ENCODE measurements at places on chromosomes 2 and 18. TPM values are rescaled to one million over a fixed set of nuclear protein-coding genes. Genes with fewer than 3 reads are reported as not detected.

Gene AQP12B
- total RNA-seq = not detected

GRCh38 chr18:10928011-10928771, 221.2 kb downstream of the PIEZO2 start:
- H3K27me3 ChIP-seq = no peaks in the 10 kb centered on the region
- H3K36me3 ChIP-seq = no peaks in the 10 kb centered on the region
- peak overlapping the region; percentile 55 for H3K27ac ChIP-seq
- H3K4me1 ChIP-seq = peaks cover 26% of the 10 kb centered on the region

DNA sequence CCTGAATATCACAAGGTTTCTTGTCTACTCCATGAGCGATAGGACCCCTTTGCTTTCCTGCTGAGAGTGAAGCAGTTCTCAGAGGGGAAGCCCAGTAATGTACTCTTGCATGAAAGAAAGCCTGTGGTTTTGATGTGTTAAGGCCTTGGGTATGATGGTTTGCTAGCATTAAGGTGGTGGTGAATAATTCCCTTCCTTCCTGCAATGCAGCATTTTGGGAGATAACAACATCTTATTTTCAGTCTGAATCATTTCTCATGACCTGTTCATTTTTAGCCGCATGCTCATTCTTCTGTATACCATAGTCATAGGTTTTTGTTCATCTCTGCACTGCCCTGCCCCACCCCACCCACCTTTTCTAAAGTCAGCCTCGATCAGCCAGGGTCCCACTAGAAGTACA, 66.2 kb downstream of the HNMT start:
- no peaks in the 10 kb centered on the region for H3K27me3 ChIP-seq
- H3K36me3 ChIP-seq = no peaks in the 10 kb centered on the region

- H3K27ac ChIP-seq = no peak overlapping the region
- H3K27me3 ChIP-seq = no peaks in the 10 kb centered on the region
- peaks cover 35% of the 10 kb centered on the region for H3K36me3 ChIP-seq
Measured at GRCh38 chr2:199928626-199929025, 17.5 kb downstream of the C2orf69 start.

DNA sequence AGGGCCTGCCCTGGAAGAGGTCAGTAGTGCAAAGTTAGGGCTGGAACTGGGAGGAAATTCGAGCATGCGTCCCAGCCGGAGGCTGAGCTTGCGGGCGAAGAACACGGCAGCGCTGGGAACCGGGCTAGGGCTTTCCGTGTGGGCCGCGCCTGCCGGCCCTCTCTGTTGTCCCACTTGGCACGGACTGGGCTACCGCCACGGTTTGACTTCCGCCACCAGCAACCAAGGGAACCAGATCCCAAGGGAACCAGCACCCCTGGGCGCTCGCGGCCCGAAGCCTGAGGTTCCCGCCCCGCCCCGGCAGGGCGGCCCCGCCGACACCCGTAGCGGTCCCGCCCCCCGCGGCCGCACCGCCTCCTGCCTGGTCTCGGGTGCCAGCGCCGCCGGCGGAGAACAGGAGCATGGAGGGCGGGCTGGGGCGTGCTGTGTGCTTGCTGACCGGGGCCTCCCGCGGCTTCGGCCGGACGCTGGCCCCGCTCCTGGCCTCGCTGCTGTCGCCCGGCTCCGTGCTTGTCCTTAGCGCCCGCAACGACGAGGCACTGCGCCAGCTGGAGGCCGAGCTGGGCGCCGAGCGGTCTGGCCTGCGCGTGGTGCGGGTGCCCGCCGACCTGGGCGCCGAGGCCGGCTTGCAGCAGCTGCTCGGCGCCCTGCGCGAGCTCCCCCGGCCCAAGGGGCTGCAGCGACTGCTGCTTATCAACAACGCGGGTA, at the start of gene SPR:
TSS of gene SPR (plus strand) at position 377 of the 708 bp plus-strand sequence. CDS start at position 402, 25 bp downstream.
- peak; percentile 85 for DNase-seq
- peaks cover 16% of the 10 kb centered on the region for H3K27me3 ChIP-seq
- peak within 1 kb of the TSS; percentile 91 for H3K27ac ChIP-seq
- peaks cover 9% of the 10 kb centered on the region for H3K36me3 ChIP-seq
- peaks cover 5% of the 10 kb centered on the region for H3K4me1 ChIP-seq

- H3K36me3 ChIP-seq = no peaks in the 10 kb centered on the region
- H3K4me3 ChIP-seq = no peak overlapping the region
- no peak overlapping the region for H3K27ac ChIP-seq
- no peaks in the 10 kb centered on the region for H3K4me1 ChIP-seq
- no peak for DNase-seq
Measured at GRCh38 chr2:14288016-14288415, 344.5 kb upstream of the LRATD1 start.

GRCh38 chr2:112162341-112162740, 24.2 kb downstream of the FBLN7 start:
- no peak overlapping the region for H3K4me3 ChIP-seq
- no peaks in the 10 kb centered on the region for H3K27me3 ChIP-seq

DNA sequence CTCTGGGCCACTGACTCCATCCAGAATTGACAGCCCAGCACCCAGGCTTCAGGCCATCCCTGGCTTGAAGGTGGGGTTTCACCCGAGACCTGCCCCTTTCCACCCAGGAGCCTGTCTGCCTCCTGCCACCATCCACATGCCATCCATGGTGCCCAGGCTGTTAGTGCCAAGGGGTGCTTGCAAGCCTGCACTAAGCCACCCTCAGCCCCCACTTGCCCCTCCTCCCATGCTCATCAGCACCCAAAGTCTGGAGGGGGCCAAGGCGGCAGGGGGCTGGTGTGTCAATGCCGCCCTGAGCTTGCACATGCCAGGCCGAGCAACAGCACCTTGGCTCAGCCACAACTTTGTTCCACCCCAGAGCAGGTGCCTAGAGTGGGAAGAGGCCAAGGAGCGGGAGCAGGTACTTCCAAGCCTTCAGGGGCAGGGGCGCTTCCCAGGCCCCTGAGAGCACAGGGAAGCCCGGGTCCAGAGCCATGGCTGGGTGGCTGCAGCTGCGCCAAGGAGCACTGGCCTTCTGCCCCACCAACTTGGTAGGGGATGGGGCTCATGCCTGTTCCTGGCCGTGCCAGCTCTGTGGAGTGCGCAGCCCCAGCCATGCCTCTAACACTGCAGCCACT, 12.0 kb downstream of the SRD5A2 start:
- no peaks in the 10 kb centered on the region for H3K27me3 ChIP-seq
- H3K4me1 ChIP-seq = no peaks in the 10 kb centered on the region
- H3K36me3 ChIP-seq = no peaks in the 10 kb centered on the region
- no peak for DNase-seq
- H3K27ac ChIP-seq = no peak overlapping the region

DNA sequence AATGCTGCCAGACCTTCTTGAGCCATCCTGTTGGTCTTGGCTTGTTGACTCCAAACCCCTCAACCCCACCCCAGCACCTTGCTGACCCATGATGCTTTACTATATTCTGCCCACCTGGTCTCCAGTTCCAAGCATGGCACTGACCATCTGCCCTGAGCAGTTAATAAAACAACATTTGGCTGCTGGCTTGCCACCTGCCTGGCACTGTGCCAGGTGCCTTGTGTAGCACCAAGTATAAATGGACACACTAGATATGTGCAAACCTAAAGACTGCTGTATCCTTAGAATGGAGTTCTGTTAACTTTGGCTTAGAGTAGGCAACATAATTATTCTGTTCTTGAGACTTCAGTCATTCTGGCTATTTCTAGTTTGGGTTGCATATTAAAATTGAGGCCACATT, 91.4 kb downstream of the ACSL3 start:
- H3K36me3 ChIP-seq = no peaks in the 10 kb centered on the region
- DNase-seq = no peak
- H3K27ac ChIP-seq = no peak overlapping the region
- no peaks in the 10 kb centered on the region for H3K27me3 ChIP-seq
- no peaks in the 10 kb centered on the region for H3K4me1 ChIP-seq
- H3K4me3 ChIP-seq = no peak overlapping the region

DNA sequence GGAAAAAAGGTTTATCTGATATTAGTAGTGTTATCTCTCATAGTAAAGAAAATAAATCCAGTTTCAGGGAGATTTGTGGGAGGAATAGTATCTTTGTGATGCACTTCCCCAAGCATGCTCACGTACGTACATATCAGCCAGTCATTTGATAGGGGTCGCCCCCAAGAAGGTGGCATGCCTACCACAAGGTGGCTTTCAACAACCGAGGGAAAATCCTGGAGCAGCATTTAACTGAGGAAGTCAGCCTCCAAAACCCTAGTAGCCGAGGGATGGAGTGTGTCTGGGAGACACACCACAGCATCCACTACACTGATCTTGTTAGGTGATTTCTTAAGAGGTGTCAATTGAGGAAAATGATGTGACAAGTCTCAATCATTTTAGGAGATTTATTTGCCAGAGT, 623.9 kb downstream of the NYAP2 start:
- no peaks in the 10 kb centered on the region for H3K4me1 ChIP-seq
- no peak for DNase-seq
- H3K36me3 ChIP-seq = no peaks in the 10 kb centered on the region

- no peaks in the 10 kb centered on the region for H3K4me1 ChIP-seq
- H3K4me3 ChIP-seq = no peak overlapping the region
- no peak for DNase-seq
- H3K27me3 ChIP-seq = no peaks in the 10 kb centered on the region
- H3K27ac ChIP-seq = no peak overlapping the region
Measured at GRCh38 chr2:236704887-236705286, 135.3 kb downstream of the ACKR3 start.

- no peak for DNase-seq
- H3K4me1 ChIP-seq = no peaks in the 10 kb centered on the region
- no peaks in the 10 kb centered on the region for H3K36me3 ChIP-seq
- H3K27ac ChIP-seq = no peak overlapping the region
Measured at GRCh38 chr18:61703508-61703907, 189.3 kb downstream of the RNF152 start.

Gene TOGARAM2
- 0.79 TPM for total RNA-seq

DNA sequence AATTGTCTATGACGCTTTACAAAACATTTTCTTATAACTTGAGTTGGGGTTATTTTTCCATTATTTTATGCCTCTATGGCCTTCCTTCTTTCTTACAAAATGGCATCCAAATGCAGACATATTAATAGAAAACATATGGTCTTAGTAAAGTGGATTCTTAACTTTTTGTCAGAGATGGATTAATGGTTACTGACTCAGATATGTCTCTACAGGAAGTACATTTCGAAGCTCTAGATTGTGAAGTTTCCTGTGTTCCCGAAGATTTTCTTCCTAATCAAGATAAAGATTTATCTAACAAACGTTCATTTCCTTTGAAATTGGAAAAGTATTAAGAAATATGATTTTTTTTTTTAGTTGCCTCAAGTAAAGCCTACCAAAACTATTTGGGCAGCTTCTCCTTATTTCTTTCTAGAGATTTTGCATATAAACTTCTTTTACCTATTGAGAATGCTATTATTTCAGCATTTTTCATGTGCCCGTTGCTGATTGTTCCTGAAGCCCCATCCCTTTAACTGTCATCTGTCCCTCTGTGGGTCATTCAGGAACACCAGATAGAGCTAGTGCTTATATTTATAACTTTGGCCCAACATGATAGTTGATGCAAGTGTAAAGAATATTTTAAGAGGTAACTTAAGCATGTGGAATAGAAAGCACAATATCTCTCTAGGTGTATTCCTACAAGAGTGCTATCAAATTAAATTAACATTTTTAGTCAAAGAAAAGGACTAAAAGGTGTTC, 498.0 kb downstream of the CCDC85A start:
- H3K36me3 ChIP-seq = no peaks in the 10 kb centered on the region
- no peak for DNase-seq
- H3K4me3 ChIP-seq = no peak overlapping the region
- no peaks in the 10 kb centered on the region for H3K4me1 ChIP-seq

GRCh38 chr18:36130039-36130831, 536 bp downstream of the ELP2 start:
- no peaks in the 10 kb centered on the region for H3K27me3 ChIP-seq
- H3K4me3 ChIP-seq = peak overlapping the region; percentile 82
- no peak for DNase-seq

Gene FBXO15
- not detected for total RNA-seq

GRCh38 chr2:101030866-101031554, 28.9 kb downstream of the RPL31 start:
- H3K4me3 ChIP-seq = no peak overlapping the region
- no peak for DNase-seq
- H3K36me3 ChIP-seq = peaks cover 9% of the 10 kb centered on the region

DNA sequence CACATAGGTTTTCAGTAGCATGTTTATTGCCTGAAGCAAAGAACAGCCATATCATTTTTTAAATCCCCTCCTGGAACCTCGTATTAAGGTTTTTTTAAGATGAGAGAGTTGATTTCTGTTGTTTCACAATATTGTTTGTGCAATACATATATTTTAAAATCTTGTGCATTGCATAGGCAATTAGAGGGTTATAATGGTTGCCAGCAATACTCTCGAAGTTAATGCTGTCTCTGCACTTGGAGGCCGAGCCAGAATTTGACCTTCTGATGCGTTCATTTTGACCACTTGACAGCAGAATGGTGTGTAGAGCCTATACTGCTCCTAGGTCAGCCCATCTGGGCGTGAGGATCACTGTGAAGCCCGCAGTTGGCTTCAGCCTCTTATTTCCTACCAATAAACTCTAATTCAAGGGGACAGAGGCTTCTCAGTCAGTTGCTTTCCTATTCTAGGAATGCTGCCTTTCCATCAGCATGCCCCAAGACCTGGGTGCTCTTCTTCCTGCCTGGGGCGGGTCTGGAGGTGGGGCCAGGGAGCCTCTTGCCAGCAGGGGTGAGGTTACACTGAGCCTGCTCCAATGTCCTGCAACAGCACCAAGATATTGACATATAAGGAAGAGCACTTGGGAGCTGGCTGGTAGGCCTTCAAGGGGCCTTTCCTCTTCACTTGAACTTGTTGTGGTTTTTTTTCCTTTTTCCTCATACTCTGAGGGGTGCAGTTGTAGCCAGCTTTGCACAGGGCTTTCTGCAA, 91.4 kb upstream of the BCL2L11 start:
- H3K27ac ChIP-seq = peak overlapping the region; percentile 62
- H3K4me3 ChIP-seq = no peak overlapping the region
- no peaks in the 10 kb centered on the region for H3K36me3 ChIP-seq

DNA sequence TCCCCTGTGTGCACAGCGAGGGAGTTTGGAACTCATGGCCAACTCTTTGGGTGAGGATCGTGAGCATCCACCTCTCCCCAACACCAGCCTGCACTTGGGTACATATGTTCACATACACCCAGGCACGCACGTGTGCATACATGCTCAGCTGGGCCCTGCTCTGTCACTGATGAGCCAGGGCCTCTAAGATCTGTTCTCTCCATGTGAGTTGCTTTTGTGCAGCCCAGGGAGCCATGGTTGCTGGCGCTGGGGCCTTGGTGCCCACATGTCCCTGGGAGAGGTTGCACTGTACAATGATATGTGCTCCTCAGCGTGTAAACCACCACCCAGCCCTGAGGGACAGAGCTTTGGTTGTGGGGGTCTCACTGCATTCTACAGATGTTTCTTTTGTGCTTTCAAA, 44.1 kb downstream of the KLHL29 start:
- peaks cover 15% of the 10 kb centered on the region for H3K4me1 ChIP-seq
- no peak overlapping the region for H3K27ac ChIP-seq
- DNase-seq = no peak
- no peak overlapping the region for H3K4me3 ChIP-seq
- no peaks in the 10 kb centered on the region for H3K36me3 ChIP-seq

GRCh38 chr18:37538526-37539205, 26.9 kb downstream of the CELF4 start:
- H3K4me3 ChIP-seq = no peak overlapping the region
- H3K27me3 ChIP-seq = peaks cover 30% of the 10 kb centered on the region
- no peak for DNase-seq
- H3K36me3 ChIP-seq = no peaks in the 10 kb centered on the region
- no peaks in the 10 kb centered on the region for H3K4me1 ChIP-seq

- no peak overlapping the region for H3K27ac ChIP-seq
- no peak for DNase-seq
- no peaks in the 10 kb centered on the region for H3K36me3 ChIP-seq
Measured at GRCh38 chr2:215799194-215799593, 214.2 kb downstream of the MREG start.

Measured in transverse colon (tissue), 4 donors.